ENCODE measurements at places on chromosomes 11 and 22. TPM values are rescaled to one million over a fixed set of nuclear protein-coding genes. Genes with fewer than 3 reads are reported as not detected.

The C11orf42 gene
- total RNA-seq = not detected

The VWA5A gene
- total RNA-seq = 19.2 TPM

The F2 gene
- total RNA-seq = not detected

The CALCA gene
- not detected for total RNA-seq

The IGSF22 gene
- total RNA-seq = not detected

The OR4A16 gene
- not detected for total RNA-seq

The CDC42BPG gene
- 0.32 TPM for total RNA-seq

The ACR gene
- total RNA-seq = 0.16 TPM

The RASD2 gene
- not detected for total RNA-seq

The SSRP1 gene
- total RNA-seq = 56.8 TPM

The MS4A3 gene
- total RNA-seq = not detected

The EHF gene
- total RNA-seq = not detected

The MS4A8 gene
- not detected for total RNA-seq

The GRAP2 gene
- total RNA-seq = not detected

The OR52B2 gene
- total RNA-seq = not detected

The APOBEC3H gene
- total RNA-seq = not detected

The DCDC1 gene
- 0.32 TPM for total RNA-seq

The ZNF280A gene
- not detected for total RNA-seq

The GCAT gene
- 20.6 TPM for total RNA-seq

The TIMM10B gene
- 52.7 TPM for total RNA-seq

The DMC1 gene
- 7.2 TPM for total RNA-seq

The CCDC73 gene
- total RNA-seq = not detected

The TTC36 gene
- 0.24 TPM for total RNA-seq

Data from hair follicle dermal papilla cell (primary cell).